Naive thymus-derived CD8-positive, alpha-beta T cell (primary cell): ENCODE measurements at places on chromosomes 5 and 9.

GRCh38 chr9:111065414-111065813 is 27.1 kb upstream of the LPAR1 start:
- DNase-seq, result no peak

- DNase-seq, result peak; percentile 58
Measured at GRCh38 chr9:63817622-63818518, 1467.1 kb downstream of the FOXD4L5 start.

- peak; percentile 16 for DNase-seq
Measured at GRCh38 chr5:168219515-168220410, 71.7 kb upstream of the WWC1 start.

GRCh38 chr9:94929369-94929756 is 202.9 kb downstream of the AOPEP start:
- DNase-seq, result no peak

- DNase-seq, result no peak
Measured at GRCh38 chr9:93658184-93658925, 82.0 kb downstream of the PHF2 start.
